Breast epithelium (tissue), 4 donors: ENCODE measurements at places on chromosomes 5 and 9. TPM values are rescaled to one million over a fixed set of nuclear protein-coding genes. Genes with fewer than 3 reads are reported as not detected.

GRCh38 chr5:161857358-161857757 is 9.4 kb downstream of the GABRA1 start:
- DNase-seq: no peak

DNA sequence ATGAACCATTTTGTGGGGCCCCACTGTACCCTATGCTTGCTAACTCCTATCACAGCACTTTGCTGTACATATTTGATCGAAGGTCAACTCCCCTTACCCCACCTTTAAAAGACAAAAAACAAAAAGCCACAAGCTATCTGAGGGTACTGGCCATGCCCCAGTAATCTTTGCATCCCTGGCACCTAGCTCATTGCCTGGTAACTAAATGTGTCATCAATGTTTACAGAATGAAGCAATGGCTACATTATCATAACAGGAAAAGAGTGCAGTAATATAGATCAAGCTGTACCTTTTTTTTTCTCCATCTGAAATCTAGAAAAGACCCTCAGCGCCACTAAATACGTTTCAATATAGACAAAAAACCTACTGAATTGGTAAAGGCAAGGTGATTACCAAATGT is 188.0 kb downstream of the ELAVL2 start:
- no peak for DNase-seq

DNA sequence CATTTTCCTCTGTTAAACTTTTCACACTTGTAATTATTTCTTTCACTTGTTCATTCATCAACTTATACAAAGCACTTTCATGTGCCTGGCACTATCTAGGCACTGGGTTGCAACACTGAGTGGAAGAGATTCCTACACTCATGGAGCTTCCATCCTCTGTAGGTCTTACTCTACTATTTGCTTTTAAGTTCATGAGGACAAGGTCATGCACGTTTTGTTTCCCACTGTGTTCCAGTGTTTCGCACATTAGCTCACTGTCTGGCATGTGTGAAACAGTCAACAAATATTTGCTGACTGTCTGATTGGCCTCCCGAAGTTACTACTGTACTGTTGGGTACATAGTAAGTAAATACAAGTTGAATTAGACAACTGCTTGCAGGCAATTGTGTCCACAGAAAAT is 87.9 kb upstream of the IFNK start:
- DNase-seq: no peak

DNA sequence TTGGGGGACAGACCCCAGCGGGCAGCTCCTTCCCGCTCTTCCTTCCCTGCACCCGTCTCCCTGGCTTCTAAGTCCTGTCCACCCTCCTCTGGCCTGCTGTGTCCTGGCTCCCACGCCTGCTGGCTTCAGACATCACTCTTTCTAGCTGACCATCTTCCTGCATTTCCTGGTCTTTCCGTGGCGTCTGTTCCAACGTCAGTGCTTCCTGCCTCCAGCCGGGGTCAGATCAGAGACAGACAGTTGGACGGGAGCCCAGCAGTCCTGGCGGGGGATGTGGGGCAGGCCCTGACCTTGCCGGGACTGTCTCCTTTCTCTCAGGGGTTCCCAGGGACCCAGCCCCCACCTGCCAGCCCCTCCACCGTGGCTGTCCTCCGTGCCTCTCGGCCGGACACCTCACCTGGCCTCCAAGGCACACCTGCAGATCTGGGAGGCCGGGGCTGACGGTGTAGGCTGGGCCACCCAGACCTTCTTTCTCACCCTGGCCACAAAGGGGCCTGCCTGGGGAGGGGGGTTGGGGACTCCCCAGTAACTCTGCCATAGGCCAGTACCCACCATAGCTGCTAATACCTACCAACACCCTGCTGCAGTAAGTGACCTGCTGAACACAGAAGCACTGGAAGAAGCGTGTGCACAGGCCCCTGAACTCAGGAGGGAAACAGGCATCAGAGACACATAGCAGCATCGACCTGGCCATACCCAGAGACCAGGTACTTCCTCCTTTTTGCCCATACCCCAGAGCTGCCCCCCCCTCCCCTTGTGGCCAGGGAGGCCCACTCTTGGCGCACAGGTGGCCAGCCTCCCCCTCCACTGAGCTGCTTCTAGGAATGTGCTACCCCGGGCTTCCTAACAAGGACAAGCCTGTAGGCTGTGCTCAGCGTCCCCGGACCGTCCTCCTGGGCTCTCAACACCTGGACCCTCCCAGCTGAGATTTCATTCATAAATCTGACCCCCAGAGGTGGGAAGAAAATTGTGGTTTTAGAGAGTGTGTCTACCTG is 5.1 kb downstream of the NRARP start:
- no peak for DNase-seq

GRCh38 chr5:16597946-16598694 is 18.7 kb downstream of the RETREG1 start:
- DNase-seq: no peak

DNA sequence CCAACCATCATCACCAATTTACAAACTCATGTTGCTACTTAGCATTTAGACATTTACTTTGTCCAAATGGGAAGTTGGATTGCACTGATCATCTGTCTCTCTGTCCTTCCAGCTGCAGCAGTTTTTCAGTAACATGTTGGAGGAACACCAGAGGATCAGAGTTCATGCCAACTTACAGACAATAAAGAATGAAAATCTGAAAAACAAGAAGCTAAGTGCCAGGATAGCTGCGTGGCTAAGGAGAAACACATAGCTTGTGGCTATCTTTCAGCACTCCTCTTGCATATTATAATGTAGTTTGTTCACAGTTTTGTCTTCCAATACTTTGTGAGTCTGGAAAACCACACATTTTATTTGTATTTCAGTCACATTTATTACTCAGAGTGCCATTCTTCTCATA is 6.4 kb upstream of the ARL14EPL start:
- DNase-seq: no peak

DNA sequence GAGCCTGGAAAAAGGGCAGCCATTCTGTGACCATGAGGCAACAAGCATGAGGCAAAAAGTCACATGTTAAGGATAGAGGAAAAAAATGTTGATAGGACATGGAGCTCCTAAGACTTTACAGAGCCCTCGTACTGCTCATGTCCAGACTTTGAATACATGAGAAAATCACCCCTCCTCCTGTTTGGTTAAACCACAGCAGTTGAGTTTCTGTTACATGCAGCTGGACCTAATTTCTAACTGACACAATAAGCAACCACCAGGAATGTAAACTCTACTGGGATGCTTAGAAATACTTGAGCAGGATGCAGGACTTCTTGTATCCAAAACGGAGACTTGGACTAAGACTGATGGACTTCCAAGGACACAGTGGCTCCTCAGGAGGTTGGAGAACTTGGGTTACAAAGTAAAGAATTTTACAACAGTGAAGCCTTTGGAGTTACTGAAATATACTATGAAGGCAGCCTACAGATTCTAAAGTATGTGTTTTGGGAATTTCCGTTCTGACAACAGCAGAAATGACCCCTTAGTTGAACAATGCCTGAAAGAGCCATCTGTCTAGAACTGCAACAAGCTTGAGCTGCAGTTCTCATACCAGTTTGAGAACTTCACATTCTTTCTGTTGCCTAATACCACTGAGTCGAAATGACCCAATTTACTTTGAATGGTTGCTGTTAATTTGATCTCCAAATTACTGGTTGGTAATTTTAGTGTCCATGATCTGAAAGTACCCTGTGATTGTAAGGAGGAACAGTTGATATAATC is 268.9 kb downstream of the PIK3R1 start:
- DNase-seq: no peak

DNA sequence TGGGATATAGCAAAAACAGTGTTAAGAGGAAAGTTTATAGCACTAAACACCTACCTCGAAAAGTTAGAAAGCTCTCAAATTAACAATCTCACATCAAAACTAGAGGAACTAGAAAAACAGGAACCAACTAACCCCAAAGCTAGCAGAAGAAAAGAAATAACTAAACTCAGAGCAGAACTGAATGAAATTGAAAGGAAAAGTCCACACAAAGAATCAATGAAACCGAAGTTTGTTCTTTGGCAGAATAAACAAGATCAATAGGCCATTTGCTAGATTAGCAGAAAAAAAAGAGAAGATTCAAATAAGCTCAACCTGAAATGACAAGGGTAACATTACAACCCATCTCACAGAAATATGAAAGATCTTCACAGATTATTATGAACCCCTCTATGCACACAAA is 234.8 kb upstream of the ISL1 start:
- no peak for DNase-seq

Gene CDH18
- not detected for total RNA-seq

Gene GMCL2
- not detected for total RNA-seq

Gene RPS14
- total RNA-seq: 4,011 TPM

Gene MARCOL
- not detected for total RNA-seq
